NCI-H2171 treated with DMSO at 0.1 percent for 48 hours (cell line): ENCODE measurements at places on chromosomes 12 and 14.

DNA sequence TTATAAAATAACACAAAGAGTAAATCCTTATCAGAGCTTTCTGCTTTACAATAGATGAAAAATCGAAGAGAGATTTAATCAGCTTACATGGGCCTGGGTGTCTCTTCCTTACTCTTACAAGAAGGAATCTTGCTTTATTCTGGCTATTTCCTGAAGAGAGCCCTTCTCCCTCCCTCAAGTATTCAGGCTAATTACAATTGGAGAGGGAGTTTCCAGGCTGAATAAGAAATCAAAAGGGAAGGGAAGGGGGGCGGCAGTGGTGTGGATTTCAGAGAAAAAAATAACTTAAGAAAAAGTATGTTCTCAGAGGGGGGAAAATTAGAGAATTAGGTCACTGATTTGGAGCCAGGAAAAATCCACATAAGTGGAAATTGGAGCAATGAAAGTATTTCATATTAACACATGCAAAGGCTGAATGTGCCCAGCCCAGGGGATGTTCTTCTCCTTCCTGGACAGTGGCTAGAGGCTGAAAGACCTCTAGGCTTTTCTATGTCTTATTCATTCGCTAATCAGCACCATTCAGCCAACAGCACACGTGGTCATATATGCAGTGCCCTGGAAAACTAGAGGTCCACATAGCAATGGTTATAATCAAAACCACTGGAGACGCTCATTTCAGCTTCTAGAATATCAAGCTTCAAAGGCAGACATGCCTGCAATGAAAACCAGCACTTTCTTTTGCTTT is 158.9 kb upstream of the BTG1 start:
- DNase-seq: no peak

GRCh38 chr14:98578204-98578603 is 693.8 kb downstream of the BCL11B start:
- no peak for DNase-seq

GRCh38 chr14:53947452-53948204 is 9.0 kb downstream of the BMP4 start:
- no peak for DNase-seq

DNA sequence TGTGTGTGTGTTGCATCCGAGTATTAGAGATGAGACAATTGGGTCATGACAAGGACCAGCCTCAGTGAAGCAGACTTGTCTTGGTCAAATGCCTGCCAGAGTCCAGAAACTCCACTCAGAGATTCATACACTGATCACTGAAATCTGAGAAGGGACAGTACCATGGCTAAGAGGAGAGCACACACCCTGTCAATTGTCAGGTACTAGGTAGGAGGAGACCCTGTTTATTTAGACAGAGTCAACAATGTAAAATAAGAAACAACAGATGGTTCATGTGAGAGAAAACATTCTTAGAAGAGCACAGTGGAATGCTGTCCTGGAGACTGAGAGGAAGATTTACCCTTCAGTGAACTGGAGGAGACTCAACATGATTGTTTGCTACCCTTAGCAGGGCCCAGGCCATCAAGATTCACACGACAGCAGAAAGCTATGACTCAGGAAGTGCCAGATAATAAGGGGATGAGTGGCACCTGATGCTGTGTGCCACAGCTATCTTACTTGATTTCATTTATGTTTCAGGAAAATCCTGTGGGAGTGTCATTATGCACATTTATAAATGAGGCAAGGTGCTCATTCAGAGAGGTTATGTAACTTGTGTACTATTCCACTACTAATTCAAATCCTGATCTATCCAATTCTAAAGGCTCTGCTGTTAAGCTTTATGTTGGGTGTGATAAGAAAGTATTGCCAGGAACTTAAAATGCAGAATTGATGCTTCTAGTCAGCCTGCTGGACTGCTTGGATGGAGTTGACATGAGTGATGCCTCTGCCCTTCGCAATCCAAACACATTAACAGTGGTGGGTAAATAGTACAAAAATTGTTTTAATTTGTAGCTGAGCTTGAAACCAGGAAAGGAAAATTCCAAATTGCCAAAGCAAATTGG is 136.6 kb upstream of the NEDD1 start:
- peak; percentile 1 for DNase-seq

DNA sequence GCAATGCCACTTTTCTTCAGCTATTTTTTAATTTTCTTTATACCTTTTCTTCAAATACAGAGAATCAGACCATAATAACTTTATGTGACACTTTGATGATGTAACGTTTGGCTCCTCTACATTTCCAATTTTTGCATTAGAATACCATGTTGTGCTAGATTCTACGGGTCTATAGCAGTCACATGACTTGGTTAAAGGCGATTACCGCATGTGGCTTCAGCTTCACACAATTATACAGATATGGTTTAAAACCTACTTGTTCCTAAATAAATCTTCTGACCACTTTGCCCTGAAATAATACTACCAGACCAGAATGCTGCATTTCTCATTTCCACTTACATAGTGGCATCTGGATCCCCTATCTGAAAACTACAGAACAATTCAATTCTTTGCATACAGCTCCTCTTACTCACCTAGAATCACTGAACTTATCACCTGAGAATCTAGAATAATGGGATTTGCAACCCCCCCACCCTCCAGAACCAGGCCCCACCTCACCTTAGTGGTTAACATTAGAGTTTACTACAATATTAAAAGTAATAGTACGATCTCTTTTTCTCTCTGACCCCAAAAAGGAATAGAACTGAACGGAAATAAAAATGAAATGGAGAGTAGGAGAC is 1.3 kb downstream of the MAX start:
- no peak for DNase-seq
